ENCODE measurements at places on chromosomes 3 and 15.

- DNase-seq = no peak
These were observed 7.1 kb downstream of the LSG1 start for GRCh38 chr3:194664857-194665256.

DNA sequence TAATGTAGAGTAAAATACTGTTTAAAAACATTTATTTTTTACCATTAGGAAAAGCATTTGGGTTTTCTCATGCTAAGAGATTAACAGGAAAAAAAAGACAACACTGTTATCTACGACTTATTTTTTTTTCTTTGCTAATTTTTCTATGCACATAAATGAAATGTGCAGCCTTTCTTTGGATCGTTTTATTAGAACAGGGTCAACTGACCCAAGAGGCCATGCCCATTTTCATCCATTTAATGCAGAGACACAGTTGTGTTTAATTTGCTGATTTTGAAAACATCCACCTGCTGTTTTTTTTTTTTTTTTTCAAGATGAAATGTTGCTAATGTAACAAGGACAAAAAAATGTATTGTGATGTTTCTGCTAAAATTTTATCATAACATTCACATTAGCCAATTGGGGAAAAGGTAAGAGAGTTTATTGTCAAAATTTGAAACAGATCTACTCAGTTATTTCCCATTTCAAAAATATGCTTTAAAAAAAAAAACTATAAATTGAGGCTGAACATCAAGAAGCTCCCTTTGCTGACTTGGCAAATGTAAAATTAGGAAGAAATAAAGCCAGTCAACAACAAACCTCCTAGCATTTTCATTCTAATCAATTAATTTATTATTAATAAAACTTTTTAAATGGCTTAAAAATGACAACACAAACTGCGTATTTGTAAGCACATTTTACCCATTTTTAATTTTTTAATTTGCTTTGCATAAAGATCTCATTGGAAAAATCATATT is 485.2 kb downstream of the ROBO2 start:
- no peak for DNase-seq

DNA sequence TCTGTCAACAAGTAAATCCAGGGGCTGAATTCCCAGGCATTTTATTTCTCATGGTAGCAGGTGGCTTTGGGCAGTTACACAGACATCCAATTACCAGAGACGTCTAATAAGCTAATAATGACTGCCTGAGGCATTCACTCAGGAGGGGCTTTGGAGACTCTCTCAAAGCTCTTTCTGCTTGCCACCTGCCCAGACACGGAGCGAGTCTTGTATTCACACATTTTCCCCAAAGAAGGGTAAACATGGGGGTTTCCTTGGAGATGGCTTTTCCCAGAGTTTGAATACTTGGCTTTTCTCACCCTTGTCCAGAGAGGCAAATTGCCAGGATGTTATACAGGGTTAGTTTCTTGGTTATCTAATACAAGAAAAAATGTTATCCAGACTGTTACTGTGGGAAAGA is 132.6 kb downstream of the DIPK2A start:
- DNase-seq = no peak

GRCh38 chr15:69767191-69767590 is 314.6 kb downstream of the RPLP1 start:
- DNase-seq = no peak

Measured in AG04449 (cell line).